H4 (cell line): ENCODE measurements at places on chromosomes 4 and X. TPM values are rescaled to one million over a fixed set of nuclear protein-coding genes. Genes with fewer than 3 reads are reported as not detected.

VCX3B gene
- 296 and 316 TPM in 2 replicates for total RNA-seq

RHOXF2B gene
- total RNA-seq: not detected in 2 replicates

IL13RA1 gene
- total RNA-seq: 80.7 and 82.7 TPM in 2 replicates

F8A3 gene
- 0.41 and 5.0 TPM in 2 replicates for total RNA-seq

PAPSS1 gene
- total RNA-seq: 34.3 and 46.9 TPM in 2 replicates

LDB2 gene
- total RNA-seq: 16.8 and 21.6 TPM in 2 replicates

CTAG1A gene
- not detected in 2 replicates for total RNA-seq

ASB12 gene
- total RNA-seq: not detected in 2 replicates

SUPT20HL2 gene
- not detected in 2 replicates for total RNA-seq
